ENCODE measurements at places on chromosomes 3 and 15.

- no peak for DNase-seq
Observed at GRCh38 chr3:109177908-109178307, 41.4 kb downstream of the C3orf85 start.

DNA sequence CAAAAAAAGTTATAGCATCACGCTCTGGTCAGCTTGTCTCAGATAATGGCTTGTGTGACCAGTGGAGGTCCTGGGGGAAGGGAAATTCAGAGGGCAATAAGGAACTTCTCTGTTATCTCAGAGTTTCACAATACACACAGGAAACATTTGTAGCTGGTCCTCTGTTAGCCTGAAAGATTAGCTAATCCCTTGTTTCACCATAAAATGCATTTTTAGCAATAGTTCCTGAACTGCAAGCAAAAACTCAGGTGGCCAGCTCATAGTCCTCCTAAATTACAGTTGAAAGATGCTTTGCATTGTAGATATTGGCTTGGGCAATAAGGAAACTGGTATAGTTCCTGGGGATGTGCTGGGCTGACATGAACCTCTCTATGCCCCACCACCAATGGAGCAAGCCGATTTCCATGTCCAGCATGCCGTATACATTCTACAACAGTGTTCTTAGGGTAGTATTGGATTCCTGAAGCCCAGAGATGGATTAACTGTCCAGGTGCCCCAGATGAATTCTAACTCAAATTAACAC, 141.5 kb upstream of the TBL1XR1 start:
- no peak for DNase-seq

DNA sequence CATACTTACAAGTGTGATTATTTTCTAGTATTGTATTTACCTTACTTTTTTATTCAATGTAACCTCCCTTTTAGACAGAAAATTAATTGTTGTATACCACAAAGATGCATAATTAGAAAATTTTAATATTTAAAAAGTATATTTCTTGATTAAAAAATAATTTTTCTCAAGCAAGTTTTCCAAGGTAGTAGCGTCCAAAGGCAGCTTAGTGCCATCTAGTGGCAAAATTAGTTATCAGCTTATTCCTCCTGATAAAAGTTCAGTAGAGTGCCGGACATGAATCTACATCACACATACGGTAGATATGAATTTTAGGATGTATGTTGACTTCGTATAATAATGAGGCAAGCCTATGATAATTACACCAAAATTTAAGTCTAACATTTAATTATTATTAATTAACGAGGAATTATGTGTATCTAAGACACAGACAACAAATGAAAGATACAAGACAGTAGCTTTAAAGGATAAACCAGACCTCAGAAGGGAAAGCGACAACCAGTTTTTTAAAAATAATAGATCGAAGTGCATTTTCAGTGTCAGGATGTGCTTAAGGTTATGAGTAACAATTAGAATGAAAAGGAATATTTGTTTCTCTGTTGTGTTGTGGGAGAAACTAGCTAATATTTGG, 405.9 kb downstream of the ROBO1 start:
- no peak for DNase-seq

DNA sequence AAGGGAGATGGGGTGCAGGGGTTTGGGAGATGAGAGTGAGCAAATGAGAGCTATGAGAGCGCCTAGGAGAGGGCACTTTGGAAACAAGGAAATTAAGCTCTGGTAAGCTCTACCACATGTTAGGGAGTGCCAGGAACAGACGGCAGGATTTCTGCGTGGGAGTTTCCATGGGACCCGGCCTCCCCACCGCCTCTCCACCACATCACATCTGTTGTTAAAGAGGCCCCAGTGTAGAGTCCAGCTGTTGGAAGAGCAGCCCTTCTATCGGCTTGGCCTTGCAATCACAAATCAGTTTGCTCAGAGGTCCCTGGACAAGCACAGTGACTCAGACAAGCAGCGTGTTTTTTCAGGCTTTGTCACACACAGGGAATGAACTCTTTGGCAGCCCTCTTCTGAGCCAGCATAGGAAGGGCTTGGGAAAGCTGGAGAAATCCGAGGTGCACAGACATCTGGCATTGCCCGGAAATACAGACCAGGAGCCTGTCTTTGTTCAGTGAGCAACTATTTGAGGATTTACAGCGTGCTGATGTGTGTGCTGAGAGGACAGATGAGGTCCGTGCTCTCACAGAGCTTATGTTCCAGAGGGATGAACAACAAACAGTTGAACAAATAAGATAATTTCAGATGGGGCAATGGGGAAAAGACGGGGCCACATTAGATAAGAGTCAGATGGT, 370.6 kb upstream of the PROK2 start:
- DNase-seq, result no peak

GRCh38 chr3:33439546-33440327, 468 bp downstream of the UBP1 start:
- peak; percentile 40 for DNase-seq

DNA sequence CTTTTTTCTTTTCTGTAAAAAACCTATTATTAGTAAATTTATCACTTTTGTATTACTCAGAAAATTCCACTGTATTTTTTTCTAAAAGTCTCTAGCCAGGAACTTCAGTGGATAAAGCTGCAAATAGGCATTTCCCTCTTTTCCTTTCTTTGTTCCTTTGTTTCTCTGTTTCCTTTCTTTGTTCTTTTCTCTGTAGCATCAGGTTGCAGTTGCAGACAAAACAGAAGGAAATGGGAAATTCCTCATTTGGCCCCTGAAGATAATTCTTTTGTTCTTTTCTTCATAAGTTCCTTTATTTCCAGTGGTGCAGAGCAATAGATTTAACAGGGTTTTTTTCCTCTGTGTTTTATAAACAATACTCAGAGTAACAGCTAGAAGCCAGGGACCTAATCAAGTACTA, 416.5 kb downstream of the TBL1XR1 start:
- no peak for DNase-seq

Data from activated T-cell treated with anti-CD3 and anti-CD28 coated beads for 48 hours (primary cell).